Muscle of back (tissue), 13 donors: ENCODE measurements at places on chromosomes 16 and 17.

DNA sequence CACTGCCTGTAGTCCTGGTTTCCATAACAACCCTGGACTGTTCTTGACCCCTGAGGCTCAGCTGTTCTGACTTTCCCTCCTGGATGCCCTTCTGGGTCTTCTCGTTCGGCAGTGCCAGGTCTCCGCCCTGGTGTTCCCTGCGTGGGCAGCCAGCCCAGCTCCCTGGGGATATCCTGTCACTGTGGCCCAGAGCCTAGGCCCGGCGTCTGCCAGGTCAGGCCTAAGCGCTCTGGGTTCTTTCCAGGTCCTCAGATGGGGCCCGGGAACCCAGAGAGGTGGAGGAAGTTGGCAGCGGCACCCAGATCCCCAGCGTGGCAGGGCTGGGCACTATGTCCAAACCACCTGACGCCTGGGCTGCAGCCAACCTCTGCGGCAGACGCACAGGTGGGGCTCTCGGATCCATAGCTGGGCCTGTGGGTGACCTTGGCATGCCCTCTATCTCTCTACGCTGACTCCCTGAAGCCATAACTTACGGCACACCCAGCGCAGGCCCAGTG lies 12.5 kb upstream of the ATP2A3 start:
- no peak for DNase-seq

GRCh38 chr17:74800531-74800930 lies 24.4 kb upstream of the NAT9 start:
- no peak for DNase-seq

DNA sequence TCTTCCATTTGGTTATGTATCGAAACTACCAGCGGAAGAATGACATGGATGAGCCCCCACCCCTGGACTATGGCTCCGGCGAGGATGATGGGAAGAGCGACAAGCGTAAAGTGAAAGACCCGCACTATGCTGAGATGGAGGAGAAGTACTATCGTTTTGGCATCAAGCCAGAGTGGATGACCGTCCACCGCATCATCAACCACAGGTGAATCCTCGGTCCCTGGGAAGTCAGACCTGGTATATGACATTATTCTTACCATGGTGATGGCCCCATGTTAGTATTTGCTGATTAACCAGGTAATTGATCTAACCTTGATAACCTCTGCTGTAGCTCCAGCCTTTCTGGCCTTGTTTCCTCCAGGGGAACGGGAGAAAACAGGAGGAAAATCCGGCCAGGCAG lies 8.5 kb downstream of the CHD3 start:
- DNase-seq, result no peak

DNA sequence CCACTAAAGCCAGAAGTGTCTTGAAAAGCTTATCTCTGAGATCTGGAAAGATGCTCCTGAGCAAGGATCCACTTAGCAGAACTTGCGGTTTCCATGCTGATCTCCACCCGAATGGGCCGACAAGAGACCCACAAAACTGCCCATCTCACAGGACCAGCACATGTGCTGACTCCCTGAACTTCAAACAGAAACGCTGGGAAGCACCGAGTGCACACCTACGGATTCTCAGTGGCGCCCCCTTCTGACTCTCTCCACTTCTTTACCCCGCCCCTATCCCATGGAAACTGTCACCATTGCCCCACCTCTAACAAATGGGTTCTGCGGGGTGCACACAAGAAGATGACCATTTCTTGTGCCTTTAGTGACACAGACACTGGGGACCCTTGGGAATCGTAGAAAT lies 21.4 kb downstream of the CDRT4 start:
- DNase-seq, result no peak

GRCh38 chr16:2223942-2224486 lies 623 bp downstream of the E4F1 start:
- no peak for DNase-seq

- no peak for DNase-seq
These were observed 10.9 kb upstream of the MMD start for GRCh38 chr17:55432358-55433028.

DNA sequence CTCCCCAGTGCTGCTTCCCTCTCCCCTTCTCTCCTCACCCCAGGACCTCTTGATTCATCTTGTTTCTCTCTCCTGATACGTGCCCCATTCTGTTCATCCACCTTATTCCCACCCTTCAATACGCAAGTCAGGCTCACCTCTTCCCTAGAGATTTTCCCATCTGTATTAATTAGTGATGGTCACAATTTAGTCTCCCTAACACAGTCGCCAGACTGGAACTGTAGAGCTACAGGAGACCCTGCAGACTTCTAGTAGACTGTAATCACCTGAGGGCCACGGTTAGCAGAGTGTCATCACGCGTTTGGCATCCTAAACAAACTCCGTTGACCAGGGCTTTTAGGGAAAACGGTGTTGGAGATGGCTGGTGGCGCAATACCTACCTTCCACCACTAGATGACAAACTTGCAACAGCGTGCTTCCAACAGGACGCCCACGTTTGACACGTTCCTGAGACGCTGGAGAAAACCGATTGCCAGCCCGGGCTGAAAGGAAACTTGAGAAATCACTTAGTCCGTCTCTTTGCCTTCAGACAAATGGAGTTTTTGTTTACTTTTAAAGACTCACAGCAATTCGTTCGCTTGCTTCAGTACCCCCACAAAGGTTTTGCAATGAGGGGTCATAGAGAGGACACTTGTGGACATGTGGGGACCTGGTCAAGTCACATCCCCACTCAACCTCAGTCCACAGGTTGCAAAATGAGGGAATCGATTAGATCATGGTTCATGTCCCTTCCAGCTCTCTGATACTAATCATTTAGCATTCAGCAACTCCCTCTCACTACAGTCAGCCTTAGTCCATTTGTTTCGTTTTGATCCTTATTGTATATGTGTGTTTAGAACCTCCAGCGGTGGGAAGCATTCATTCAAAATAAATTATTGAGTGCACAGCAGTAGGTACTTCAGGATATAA lies 20.6 kb downstream of the MYL4 start:
- DNase-seq, result peak; percentile 95

GRCh38 chr16:15487336-15488284 lies 53.2 kb downstream of the BMERB1 start:
- no peak for DNase-seq

DNA sequence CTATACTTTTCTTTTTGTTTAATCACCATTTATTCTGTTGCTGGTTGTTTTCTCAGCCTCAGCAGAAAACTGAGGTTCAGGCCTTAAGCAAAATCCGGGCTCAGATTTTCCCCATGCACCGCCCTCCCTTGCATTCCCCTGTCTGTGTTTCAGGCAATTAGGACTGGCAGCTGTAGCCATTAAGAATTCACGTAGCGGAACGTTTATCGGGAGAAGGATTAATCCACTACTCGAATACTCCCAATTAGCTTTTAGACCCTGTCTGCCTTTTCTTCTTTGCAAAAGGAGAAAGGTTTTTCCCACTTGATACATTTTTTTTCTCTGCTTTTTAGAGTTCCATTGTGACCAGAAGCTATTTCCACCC lies 173.1 kb downstream of the RPTOR start:
- no peak for DNase-seq
